ENCODE measurements at places on chromosomes 6 and 20.

DNA sequence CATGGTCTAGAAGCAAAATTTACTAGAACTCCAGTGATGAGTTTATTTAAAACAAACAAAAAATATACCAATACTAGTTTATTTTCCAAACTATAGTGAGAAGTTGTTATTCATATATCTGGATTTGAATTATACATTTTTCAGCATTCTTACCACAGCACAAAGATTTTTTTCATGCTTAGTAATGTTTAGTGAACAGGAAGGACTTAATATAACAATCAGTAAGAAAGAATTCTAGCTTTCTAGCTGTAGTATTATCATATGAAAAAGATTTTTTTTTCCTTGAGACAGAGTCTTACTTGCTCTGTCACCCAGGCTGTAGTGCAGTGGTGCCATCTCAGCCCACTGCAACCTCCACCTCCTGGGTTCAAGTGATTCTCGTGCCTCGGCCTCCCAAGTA, 13.8 kb downstream of the MARCKS start:
- DNase-seq, result no peak

- no peak for DNase-seq
These were observed 18.1 kb upstream of the PTPN1 start for GRCh38 chr20:50491926-50492634.

DNA sequence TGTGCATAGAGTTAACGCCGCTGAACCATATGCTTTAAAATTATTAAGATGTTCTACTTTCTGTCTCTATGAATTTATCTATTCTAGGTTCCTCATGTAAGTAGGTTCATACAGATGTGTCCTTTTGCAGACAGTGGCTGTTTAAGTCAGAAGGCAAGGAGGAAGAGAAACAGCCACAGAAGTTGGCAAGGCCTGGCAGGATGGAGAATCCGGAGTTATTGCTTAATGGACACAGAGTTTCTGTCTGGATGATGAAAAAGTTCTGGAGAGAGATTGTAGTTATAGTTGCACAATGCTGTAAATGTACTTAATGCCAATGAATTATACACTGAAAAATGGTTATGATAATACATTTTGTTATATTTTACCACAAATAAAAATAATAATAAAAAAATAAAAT, 283.6 kb upstream of the CNR1 start:
- DNase-seq, result no peak

GRCh38 chr6:29509239-29509638, 21.5 kb upstream of the MAS1L start:
- DNase-seq, result no peak

- no peak for DNase-seq
These were observed 532.6 kb downstream of the CBLN4 start for GRCh38 chr20:55472704-55473103.

- no peak for DNase-seq
These were observed 140.3 kb downstream of the SYNDIG1 start for GRCh38 chr20:24609757-24610156.

DNA sequence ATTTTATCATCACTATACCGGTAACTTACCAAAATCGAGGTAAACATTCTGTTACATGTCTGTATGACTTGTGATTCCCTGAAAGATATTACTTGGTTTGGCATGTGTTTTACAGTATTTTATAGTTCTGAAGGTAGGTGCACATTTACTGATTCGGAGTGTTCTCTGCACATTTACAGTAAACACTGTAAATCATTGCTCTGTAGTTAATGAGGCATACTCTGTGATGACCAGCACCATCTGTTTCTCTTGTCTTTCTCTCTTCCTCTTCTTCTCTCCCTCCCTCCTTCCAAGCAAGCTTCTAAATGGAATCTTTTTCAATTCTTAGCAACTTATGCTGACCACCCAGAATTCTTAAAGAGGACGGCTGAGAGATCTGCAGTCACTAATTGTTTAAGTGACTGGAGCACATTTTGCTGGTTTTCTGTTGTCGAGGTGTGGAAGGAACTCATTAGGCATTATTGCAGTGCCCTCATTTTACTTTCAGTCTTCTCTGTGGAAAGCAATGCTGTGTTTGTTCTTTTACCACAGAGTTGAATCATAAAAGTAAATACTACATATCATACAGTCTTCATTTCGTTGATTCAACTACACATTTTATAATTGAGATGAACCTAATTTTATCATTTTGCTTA, 126.5 kb downstream of the UTRN start:
- DNase-seq, result no peak

Data from stimulated activated CD4-positive, alpha-beta T cell treated with anti-CD3 and anti-CD28 coated beads, Interleukin-1b, Interleukin-23, amount 100 ng/mL, for 1 hour (primary cell).